ENCODE measurements at places on chromosomes 2 and 18.

- no peak for DNase-seq
Measured at GRCh38 chr2:63870679-63871078, 29.0 kb downstream of the UGP2 start.

GRCh38 chr2:2696733-2697455, 365.8 kb upstream of the MYT1L start:
- DNase-seq = no peak

DNA sequence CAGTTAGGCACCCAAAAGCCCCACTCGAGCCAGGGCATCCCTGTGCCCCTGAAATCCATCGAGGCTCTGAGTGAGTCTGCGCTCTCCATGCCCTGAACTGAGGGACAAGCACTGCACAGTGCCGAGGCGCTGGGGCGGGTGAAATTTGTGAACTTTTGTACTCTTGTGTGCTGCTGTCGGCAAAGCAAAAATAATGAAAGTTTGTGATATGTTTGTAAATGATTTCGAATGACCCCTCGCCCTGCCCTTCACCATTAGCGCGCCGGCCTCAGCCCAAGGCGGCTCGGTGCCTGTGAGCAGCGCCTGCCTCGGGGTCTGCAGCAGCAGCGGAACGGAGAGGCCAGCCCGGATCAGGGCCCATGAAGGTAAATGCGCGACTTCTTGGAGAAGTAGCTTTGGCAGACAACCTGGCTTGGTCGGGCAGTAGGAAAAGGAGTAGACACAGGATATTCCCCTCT, 1.8 kb upstream of the HOXD4 start:
- no peak for DNase-seq

GRCh38 chr18:42373584-42373983, 418.6 kb downstream of the PIK3C3 start:
- DNase-seq = no peak

DNA sequence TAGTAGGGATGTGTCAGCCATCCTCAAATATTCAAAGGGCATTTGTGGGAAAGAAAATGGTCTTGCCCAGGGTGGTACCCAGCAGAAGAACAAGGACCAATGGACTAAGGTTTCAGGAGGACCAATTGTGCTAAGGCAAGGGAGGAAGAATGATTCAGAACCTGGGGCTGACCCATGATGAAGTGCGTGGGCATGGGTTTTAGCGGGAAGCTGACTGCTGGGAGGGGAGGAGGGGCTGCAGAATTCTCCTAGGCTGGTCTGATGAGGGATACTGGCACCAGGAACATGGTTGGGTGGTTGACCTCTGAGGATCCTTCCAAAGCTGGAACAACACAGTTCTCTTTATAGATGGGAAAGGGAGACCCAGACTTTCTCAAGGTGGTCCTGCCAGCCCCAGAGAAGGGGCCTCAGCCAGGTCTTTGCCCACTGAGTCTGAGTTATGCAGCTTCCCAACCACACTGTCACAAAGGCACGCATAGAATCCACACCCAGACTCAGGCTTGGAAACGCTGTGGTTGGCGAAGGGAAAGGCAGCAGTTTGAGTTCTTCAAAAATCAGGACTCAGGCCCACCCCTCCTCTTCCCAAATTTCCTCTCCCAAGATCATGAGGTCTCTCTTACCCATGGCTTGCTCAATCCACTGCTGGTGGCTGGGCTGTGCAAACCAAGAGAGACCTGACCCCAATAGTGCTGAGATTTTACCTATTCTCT, 37.3 kb downstream of the MARCO start:
- no peak for DNase-seq

DNA sequence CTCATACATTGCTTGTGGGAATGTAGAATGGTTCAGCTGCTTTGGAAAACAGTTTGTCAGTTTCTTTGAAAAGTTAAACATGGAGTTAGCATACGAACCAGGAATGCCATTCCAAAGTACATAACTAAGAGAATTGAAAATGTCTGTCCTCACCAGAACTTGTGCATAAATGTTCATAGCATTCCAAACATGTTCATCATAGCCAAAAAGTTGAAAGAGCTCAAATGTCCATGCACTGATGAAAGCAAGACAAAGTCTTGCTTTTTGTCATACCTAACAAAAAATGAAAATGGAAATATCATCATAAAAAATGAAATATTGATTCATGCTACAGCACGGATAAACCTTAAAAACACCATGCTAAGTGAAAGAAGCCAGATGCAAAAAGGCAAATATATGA, 408.8 kb upstream of the UBE2E3 start:
- DNase-seq = no peak

GRCh38 chr18:25248755-25249154, 103.2 kb downstream of the ZNF521 start:
- no peak for DNase-seq

- DNase-seq = no peak
Measured at GRCh38 chr2:66498289-66498975, 63.5 kb downstream of the MEIS1 start.
